Uterine smooth muscle cell (primary cell): ENCODE measurements at places on chromosomes 4 and X. TPM values are rescaled to one million over a fixed set of nuclear protein-coding genes. Genes with fewer than 3 reads are reported as not detected.

The RGN gene
- 2.9 and 6.7 TPM in 2 replicates for total RNA-seq

The CNGA2 gene
- total RNA-seq, result not detected in 2 replicates

The PLP1 gene
- total RNA-seq, result under 0.01 and 0.22 TPM in 2 replicates

The PPEF2 gene
- total RNA-seq, result under 0.01 TPM in 1 of 2 replicates, not detected in the other

The ETNPPL gene
- total RNA-seq, result not detected in 2 replicates

The TEX13C gene
- not detected in 2 replicates for total RNA-seq

The PPP4R3C gene
- total RNA-seq, result not detected in 2 replicates

The TCEAL2 gene
- 0.55 TPM in 1 of 2 replicates, not detected in the other for total RNA-seq

The OPHN1 gene
- total RNA-seq, result 7.0 and 12.1 TPM in 2 replicates

The INTU gene
- 5.5 and 8.1 TPM in 2 replicates for total RNA-seq

The UGT8 gene
- 0.62 and 1.00 TPM in 2 replicates for total RNA-seq

The SLC4A4 gene
- 2.0 and 9.6 TPM in 2 replicates for total RNA-seq

The CCNA2 gene
- total RNA-seq, result 32.2 and 132 TPM in 2 replicates
